ENCODE measurements at places on chromosomes 4 and X.
A peak's percentile ranks its signal among the peaks of the same experiment; 100 is the strongest.

DNA sequence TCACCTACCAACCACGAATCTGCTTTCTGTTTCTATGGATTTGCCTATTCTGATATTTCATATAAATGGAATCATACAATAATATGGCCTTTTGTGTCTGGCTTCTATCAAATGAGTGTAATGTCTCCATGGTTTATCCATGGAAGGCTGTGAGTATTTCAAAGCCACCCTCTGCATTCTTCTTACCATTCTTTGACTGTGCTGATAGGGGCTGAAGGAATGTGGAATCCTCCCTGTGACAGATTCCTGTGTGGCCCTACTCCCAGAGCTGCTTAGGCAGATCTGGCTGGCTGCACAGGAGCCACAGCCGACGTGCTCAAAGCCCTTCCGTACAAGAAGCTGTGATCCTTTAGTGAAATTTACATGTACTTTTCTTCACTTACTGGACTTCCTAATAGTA lies 163.2 kb downstream of the HS6ST2 start:
- DNase-seq, result no peak

- peak; percentile 46 for DNase-seq
Measured at GRCh38 chrX:1507511-1508463, 29.2 kb downstream of the P2RY8 start.

DNA sequence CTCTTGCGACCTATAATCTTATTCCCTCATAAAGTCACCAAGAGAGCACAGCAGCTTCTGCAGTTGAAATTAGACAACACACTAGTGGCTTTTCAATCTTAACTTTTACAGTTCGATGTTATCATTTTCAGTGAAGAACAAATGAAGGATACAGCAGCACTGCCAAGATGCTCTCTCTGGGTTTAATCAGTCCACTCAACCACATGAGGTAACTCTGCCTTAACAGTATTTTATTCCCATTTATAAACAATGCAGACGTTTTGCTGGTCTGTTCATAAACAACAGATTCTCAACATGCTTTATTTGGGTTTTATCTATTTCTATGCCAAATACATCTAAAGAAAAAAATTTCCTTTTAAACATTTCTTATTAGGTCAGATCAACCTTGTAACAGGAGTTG lies 646.0 kb upstream of the FAM241A start:
- DNase-seq, result no peak

GRCh38 chrX:105610411-105610810 lies 211.9 kb upstream of the NRK start:
- DNase-seq, result no peak

GRCh38 chr4:188372829-188373228 lies 233.6 kb downstream of the TRIML1 start:
- no peak for DNase-seq

DNA sequence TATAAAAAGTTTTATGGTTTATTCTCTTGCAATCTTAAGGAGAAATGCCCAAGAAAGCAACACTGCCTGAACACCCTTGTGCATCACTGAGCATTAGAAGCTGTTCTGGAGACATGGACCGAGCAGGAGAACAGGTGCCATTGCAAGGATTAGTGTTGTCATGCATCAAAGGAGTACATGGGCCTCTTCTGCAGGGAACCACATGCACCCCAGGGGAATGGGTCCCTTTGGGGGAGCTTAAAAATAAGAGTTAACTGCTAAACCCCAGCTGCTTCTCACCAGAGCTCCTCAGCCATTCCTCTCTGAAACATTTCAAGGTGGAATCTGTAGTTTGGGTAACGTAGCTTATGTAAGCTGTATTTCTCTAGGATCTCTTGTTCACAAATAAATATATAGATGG lies 353.0 kb upstream of the SLC7A11 start:
- no peak for DNase-seq
